Hippocampal formation (tissue), 2 donors: ENCODE measurements at places on chromosomes 1 and 21.

DNA sequence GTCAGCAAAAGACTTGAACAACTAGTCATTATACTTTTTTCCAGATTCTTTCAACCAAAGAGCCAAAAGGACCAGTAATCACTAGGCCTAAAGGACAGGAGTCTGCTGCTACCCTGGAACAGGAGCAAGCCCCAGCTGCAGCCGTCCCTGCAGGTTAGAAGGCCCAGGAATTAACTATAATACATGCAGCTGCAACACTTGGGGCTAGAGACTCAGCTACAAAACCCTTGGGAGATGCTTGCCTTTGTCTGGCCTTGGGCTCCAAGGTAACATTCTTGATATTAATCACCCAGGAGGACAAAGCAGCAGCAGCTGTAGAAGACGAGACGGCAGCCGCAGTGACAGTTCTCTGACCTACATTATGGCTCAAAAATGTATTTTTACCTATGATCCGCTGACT is 841.2 kb upstream of the ADGRL4 start:
- no peak for DNase-seq

GRCh38 chr1:55275151-55275748 is 60.1 kb upstream of the USP24 start:
- DNase-seq = peak; percentile 30

DNA sequence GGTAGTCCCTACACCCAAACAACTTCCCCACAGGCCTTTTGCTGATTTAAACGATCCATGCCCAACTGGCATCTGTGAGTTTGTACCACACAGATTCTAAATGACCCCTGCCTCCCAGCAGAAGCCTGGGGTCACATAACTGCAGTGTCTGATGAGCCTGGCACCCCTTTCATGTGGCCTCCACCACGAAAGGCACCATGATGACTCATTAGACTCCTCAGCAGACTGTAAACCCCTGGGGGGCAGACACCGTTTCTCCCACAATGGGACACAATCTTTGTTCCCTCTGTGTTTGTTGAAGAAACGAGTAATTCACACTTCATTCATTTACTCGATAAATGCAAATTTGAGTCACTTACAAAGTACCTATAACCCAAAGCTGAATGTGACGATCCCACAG is 81.6 kb downstream of the CCDC185 start:
- DNase-seq = no peak

GRCh38 chr1:15703562-15703961 is 19.4 kb downstream of the PLEKHM2 start:
- DNase-seq = peak; percentile 39

DNA sequence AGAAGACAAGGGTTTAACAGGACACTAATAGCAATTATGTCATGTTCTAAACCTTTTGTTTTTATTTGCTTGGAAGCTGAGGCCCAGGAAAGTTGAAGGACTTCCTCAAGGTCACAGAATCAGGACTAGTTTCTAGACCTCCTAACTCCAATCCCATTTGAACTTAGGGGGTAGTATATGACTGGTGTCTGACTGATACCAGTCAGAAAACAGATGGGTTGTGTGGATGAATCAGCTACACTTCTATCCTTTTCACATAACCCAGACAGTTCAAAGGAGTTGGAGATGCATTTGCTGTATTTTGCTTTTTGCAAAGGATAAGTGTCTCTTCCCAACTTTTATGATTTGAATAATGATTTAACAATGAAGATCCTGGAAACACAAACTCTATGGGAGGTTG is 322.5 kb downstream of the HLX start:
- DNase-seq = no peak

- no peak for DNase-seq
These were observed 82.2 kb upstream of the SLFNL1 start for GRCh38 chr1:41103766-41104165.

GRCh38 chr1:77133731-77134358 is 85.4 kb downstream of the PIGK start:
- no peak for DNase-seq

GRCh38 chr1:27166351-27166802 is 11.5 kb upstream of the SLC9A1 start:
- DNase-seq = no peak

GRCh38 chr1:97505289-97505688 is 415.5 kb downstream of the DPYD start:
- no peak for DNase-seq

DNA sequence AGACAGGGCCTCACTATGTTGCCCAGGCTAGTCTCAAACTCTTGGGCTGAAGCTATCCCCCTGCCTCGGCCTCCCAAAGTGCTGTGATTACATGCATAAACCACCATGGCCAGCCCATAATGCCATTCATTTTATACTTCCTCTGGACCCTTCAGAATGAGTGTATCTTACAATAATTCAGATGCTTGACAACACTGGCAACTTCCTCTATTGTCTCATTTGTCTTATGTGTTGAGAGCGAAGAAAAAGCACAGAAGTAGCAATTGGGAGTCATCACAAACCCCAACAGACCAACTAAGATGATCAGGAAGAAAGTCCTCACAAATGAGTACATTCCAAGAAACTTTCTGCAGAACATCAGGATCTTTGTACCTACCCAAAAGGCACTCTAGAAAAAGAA is 191.9 kb downstream of the RERE start:
- DNase-seq = no peak

DNA sequence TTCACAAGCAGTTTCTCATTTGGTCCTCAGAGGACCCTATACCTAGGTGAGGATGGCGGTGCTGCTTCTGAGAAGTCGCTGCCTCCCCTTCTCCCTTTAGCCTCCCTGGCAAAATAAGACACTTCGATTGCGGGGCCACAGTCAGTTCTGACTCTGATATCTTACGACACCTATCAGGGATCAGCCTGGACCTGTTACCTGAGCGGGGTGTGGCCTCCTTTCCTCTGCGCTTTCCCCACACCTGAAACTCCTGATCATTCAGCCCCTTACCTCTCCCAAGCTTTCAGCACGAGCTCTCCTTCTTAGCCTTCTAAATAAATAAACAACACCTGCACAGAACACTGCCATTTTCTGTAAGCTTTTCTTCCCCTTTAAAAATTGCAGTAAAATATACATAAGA is 24.6 kb upstream of the GPR137B start:
- DNase-seq = no peak

DNA sequence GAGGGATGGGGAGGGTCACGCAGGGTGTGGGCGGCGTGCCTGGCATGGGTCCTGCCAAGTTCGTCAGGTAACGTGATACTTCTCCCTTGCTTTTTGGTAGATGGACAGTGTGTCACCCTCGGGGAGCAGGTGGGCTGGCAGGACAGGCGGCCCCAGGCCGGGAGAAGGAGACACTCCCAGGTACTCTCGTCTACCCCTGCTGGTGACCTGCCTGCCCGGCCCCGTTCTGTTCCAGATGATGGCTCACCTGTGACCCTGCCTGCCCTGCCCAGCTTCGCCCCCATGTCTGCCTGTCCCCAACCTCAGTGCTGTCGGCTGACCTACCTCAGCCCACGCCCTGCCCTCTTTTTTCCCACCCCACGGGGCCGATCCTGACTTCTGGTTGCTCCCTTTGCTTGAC is 144.7 kb downstream of the PCBP3 start:
- DNase-seq = no peak

GRCh38 chr1:161491472-161491871 is 13.8 kb upstream of the FCGR2A start:
- DNase-seq = no peak

GRCh38 chr1:246220495-246221065 is 286.5 kb downstream of the SMYD3 start:
- no peak for DNase-seq
